ENCODE measurements at places on chromosomes 3 and 15.
A peak's percentile ranks its signal among the peaks of the same experiment; 100 is the strongest.

DNA sequence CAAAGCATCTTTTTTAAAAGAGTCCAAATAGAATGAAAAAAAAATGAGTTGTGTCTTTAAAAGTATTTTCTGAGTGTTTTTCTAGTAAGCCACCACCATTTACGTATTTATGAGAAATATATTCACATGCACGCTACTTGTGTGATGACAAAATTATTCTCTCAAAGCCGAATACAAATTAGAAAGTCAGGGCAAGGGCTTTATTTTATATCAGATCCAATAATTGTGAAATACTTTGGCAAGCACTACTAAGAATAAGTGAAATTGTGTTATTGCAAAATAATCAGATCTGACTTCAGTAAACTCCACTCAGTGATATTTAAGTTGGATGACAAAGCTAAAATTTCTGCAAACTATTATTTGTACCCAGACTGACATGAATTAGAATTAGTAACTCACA is 589.3 kb upstream of the KCNMB2 start:
- no peak for DNase-seq

DNA sequence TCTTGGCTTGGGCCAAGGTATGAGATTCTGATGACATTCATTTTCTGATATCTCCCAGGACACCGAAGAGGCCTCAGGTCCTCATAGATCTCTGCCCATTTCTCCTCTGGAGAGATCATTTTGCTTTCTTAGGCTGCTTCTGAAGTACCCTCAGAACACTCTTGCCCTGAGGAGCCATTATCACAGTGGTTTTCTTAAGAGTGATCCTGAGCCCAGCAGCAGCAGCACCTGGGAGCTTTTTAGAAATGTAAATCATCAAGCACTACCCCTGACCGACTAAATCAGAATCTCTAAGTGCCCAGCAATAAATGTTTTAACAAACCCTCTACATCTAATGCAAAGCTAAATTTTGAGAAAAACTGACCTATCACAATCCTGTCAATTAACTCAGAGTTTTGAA is 40.6 kb upstream of the SLC9A9 start:
- no peak for DNase-seq

GRCh38 chr3:183244981-183245476 is 8.0 kb upstream of the B3GNT5 start:
- DNase-seq, result no peak

- no peak for DNase-seq
Observed at GRCh38 chr3:146425341-146425740, 44.0 kb downstream of the PLSCR2 start.

DNA sequence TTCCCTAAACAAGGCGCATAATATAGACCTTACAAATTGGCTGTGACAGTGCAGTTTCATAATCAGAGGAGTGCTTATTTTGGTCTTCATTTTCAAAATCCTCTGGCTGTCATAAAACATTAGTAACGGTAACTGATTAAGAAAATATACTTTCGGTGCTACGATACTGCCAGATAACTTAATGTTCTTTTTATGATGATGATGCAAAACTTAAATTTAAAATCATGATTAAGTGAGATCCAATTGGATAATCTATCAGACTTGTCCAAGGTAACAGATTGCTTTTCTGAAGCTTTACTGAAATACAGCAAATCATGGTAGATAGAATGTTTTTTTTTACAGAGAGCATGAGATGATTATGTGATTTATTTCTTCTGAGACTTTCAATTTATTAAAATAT is 364.2 kb upstream of the CNTN3 start:
- DNase-seq, result no peak

GRCh38 chr3:152381881-152382295 is 113.2 kb downstream of the MBNL1 start:
- no peak for DNase-seq

GRCh38 chr3:106573605-106574004 is 704.8 kb upstream of the CBLB start:
- DNase-seq, result no peak

DNA sequence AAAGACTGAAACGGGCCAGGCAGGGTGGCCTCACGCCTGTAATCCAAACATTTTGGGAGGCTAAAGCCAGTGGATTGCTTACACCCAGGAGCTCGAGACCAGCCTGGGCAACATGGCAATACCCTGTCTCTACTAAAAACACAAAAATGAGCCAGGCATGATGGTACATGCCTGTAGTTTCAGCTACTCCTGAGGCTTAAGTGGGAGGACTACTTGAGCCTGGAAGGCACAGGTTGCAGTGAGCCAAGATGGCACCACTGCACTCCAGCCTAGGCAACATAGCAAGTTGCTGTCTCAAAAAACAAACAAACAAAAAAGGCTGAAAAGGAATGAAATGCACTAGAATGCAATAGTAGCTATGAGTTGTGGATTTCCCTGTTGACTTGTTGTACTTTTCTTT is 94.7 kb downstream of the STAG1 start:
- no peak for DNase-seq

DNA sequence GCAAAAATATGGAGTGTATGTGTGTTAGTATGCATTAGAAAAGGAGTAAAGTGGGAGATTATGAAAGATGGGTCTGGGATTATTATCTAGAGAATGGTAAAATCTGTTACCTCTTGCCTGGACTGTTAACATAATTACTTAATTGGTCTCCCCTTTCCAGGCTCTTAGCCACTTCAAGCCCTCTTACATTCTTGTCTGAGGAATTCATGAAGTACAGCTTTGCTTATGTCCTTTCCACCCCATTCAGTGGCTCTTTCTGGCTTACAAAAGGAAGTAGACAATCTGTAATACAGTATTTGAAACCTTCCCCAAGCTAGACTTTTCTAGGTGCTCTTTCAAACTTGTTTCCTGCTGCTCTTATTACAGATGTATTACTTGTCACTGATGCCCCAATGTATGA is 129.8 kb downstream of the MBNL1 start:
- DNase-seq, result no peak

DNA sequence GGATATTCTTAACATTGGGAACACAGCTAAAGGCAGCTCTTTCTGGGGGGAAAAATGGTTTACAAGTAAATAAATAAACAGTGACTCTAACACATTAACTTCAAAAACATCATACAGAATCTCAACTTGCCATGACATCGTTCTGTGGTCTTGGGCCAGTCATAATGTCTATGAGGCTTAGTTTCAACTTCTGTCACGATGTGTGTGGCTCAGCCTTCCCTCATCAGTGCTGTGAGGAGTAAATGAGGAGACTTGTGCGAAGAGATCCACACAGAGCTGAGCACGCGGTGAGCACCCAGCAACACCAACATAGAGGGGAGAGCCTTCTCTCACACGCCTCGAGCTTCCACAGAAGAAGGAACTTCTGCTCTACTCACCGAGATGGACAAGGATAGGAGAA is 49.0 kb downstream of the DZIP1L start:
- DNase-seq, result peak; percentile 54

GRCh38 chr15:46956456-46956855 is 760.8 kb upstream of the SEMA6D start:
- no peak for DNase-seq

- DNase-seq, result no peak
Observed at GRCh38 chr15:40952301-40952900, 870 bp upstream of the CHAC1 start.

DNA sequence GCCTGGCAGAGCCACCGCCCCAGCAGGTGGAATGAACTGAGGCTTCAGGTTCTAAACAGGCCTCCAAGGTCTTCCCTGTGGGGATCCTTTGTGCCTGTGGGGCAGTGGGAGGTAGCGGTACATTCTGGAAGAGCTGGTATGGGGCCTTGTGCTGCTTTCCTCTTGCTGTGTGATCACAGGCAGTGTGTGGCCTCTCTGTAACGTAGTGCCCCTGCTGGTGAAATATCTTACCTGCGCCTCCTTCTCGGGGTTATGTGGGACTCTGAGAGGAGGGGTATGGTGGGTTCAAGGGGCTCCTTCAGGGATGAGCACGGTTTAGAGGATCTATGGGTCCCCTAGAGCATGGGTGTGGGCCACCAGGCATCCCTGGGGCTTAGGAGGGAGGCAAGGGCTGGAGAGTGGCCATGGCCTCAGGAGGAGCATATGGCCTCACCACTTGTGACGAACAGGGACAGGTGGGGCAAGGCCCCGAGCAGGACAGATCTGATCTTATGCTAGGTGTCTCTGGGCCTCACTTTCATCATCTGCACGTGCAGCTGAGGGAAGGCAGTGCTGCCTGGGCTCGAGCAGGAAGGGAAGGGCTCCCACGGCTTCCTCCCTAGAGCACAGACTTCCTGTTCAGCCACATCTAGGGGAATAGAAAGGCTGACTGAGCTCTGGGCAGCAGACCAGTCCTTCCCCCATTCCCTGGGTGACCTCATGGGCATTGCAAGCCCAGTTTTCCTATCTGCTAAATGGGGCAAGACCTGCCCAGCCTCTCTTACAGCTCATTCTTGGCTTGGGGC is 1.9 kb upstream of the ALS2CL start:
- DNase-seq, result peak; percentile 60

GRCh38 chr3:160330109-160330508 is 68.9 kb downstream of the IFT80 start:
- no peak for DNase-seq

- no peak for DNase-seq
Observed at GRCh38 chr15:47570451-47570850, 146.9 kb upstream of the SEMA6D start.

- DNase-seq, result no peak
Observed at GRCh38 chr15:87817553-87817952, 439.0 kb downstream of the NTRK3 start.

GRCh38 chr15:66039117-66039871 is 170.0 kb downstream of the RAB11A start:
- DNase-seq, result no peak

GRCh38 chr3:119582178-119582577 is 2.9 kb downstream of the ADPRH start:
- peak; percentile 57 for DNase-seq

- DNase-seq, result no peak
Observed at GRCh38 chr3:190807719-190808375, 54.6 kb downstream of the GMNC start.

GRCh38 chr15:56168394-56168793 is 75.3 kb downstream of the RFX7 start:
- no peak for DNase-seq

GRCh38 chr3:23385327-23385726 is 182.2 kb downstream of the UBE2E2 start:
- DNase-seq, result no peak

DNA sequence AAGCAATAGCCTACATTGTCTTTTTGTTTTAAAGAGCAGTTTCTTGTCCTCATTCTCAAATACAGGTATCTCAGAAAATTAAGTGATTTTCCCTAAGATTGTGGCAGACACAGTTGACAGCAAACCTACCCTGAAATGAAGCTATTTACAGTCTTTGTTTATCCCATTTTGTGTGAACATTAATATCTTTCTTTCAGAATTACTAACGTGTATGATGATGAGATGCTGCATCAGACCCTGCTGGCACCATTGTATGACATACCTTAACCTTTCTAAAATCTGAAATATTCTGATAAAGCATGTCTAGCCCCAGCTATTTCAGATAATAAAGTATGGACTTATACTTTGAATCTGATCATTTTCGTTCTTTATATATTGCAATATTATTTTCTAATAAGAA is 185.9 kb downstream of the RSRC1 start:
- no peak for DNase-seq

DNA sequence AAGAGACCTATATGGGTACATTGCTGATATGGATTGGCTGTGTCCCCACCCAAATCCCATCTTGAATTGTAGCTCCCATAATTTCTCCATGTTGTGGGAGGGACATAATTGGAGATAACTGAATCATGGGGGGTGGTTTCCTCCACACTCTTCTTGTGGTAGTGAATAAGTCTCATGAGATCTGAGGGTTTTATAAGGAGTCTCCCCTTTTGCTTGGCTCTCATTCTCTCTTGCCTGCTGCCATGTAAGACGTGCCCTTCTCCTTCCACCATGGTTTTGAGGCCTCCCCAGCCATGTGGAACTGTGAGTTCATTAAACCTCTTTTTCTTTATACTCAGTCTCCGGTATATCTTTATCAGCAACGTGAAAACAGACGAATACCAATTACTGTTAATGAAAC is 5.0 kb upstream of the ARRDC4 start:
- DNase-seq, result no peak

DNA sequence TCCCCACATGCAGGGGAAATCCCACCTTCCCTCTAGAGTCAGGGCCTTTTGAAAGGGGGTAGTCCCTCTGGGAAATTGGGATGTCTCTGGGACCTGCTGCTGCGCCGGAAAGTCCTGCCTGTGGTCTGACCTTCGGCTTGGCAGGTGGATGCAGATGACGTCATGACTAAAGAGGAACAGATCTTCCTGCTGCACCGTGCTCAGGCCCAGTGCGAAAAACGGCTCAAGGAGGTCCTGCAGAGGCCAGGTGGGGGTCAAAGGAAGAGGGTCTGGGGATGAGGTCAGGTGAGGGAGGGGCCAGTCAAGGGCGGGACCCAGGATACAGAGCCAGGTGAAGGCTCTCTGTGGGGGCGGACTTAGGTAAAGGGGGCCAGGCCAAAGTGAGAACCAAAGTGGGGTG is 16.2 kb downstream of the PTH1R start:
- DNase-seq, result no peak

GRCh38 chr3:188505911-188506310 is 352.0 kb downstream of the LPP start:
- no peak for DNase-seq

- no peak for DNase-seq
Observed at GRCh38 chr3:2823031-2823430, 287.1 kb downstream of the IL5RA start.

DNA sequence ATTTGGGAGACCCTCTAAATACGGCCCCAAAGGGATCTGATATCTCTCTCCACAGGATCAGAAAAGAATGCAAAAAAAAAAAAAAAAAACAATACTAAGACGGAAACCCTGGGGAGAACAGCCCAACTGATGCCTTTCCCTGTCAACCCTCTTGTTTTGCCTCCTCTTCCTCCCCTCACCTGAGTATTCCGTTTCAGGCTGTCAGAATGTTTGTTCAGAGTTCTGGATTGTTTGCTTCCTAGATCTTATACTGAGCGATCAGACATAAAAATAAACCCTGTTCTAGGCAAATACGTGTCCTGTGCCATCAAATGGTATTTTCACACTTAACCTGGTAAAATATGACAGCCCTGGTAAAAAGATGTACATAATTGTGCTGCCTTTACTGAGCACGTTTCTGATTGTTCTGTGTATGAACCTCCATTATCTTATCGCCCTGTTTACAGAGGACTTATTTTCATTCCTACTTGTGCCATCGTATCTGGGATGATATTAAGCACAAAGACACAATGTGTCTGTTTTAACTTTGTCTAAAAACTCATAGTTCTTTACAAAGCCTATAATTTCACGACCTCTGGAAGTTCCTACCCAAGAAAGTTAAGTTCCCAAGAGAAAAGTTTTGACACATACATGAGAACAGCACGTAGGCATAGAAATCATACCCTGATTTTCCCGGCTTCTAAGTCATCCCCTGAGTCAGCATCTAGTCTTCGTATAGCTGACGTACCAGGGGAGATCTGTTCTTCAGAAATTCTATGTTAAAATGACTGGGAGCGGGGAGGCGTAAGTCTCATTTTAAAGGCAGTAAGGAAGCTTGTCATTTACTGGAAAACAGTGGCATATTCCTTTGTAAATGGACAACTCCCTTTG is 856 bp downstream of the ZBTB38 start:
- no peak for DNase-seq
